ENCODE measurements at places on chromosomes 11 and 22. TPM values are rescaled to one million over a fixed set of nuclear protein-coding genes. Genes with fewer than 3 reads are reported as not detected.
A peak's percentile ranks its signal among the peaks of the same experiment; 100 is the strongest.

UCP3 gene
- total RNA-seq: 0.08 TPM

ABCC8 gene
- total RNA-seq: not detected

NRIP3 gene
- total RNA-seq: 29.1 TPM

BEST1 gene
- not detected for total RNA-seq

TRAF6 gene
- 7.7 TPM for total RNA-seq

NXPE4 gene
- not detected for total RNA-seq

CAPN5 gene
- total RNA-seq: 8.7 TPM

FZD4 gene
- 0.91 TPM for total RNA-seq

CREB3L1 gene
- 12.1 TPM for total RNA-seq

SESN3 gene
- 0.66 TPM for total RNA-seq

CCDC90B gene
- 32.2 TPM for total RNA-seq

OR51B4 gene
- total RNA-seq: not detected

SAAL1 gene
- 47.7 TPM for total RNA-seq

SNX32 gene
- 0.16 TPM for total RNA-seq

OR52M1 gene
- not detected for total RNA-seq

GRCh38 chr11:78933350-78933749 lies 358.7 kb upstream of the NARS2 start:
- no peak overlapping the region for H3K4me3 ChIP-seq
- H3K27me3 ChIP-seq: no peaks in the 10 kb centered on the region

DNA sequence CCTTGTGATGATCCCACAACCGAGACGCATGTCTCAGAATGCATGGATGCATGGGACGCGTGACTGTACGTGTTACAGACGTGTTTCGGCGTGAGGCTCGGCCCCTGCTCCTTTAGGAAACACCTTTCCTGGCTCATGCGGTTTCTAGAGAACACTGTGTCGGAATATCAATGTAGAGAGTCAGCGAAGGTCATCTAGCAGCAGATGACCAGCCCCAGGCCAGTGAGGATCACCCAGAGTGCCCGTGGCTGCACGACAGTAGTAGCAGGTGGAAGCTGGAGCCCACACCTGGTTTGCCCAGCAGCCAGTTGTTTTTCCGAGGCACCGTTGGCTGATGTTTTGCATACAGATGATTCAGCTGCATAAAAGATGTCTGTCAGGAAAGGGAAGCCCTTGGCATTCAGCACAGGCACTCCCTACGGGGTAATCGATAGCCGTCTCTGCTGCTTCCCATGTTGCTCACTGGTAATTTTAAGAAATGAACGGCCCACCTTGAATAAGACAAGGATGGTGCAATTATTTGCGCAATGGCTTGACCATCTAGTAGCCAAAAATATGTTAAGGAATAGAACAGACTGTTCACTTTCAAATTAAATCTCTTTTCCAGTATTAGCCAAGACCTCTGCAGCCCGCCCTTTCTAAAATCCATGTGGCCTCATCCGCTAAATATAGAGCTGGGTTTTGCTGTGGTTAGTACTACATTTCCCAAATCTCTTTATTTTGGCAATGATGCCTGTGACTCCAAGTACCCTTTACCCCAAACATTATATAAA lies 1.1 kb upstream of the CLTCL1 start:
- peaks cover 46% of the 10 kb centered on the region for H3K4me1 ChIP-seq
- peak overlapping the region; percentile 98 for H3K4me3 ChIP-seq
- H3K36me3 ChIP-seq: peaks cover 13% of the 10 kb centered on the region
- no peak overlapping the region for H3K27ac ChIP-seq
- no peaks in the 10 kb centered on the region for H3K27me3 ChIP-seq

DNA sequence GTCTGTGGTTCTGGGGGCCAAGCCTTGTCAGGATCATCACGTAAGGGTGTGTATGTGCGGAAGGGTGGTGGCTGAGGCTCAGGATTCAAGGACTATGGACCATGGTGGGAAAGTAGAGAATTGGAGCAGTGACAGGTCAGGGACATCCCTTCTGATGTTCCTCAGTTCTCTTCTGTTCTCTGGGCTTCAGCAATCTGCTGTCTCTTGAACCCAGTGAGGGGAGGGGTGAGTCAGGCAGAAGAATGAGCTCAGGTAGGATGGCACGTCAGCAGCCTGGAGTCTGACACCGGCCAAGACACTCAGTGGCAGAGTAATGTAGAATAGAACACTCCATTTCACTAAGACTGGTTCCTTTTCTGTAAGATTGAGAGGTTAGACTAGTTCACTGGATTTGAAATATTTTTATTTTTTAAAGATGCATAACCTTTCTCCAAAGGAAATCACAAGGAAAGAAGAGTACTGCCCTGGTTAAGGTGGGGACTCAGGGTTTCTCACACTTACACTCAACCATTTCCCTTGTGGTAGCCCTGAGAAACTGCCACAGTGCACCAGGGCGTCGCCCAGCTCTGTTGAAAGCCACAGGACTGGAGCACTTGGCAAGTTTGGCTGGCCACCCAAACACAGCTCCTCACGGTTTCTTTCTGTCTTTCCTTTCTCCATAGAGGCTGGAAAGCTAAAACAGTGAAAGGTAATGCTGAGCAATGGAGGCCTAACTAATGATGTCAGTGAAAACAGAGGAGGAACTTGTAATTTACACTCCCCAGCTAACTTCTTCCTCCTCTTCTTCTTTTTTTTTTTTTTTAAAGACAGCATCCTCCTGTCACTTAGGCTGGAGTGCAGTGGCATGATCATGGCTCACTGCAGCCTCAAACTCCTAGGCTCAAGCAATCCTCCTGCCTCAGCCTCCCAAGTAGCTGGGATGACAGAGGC lies 23.1 kb upstream of the MICAL2 start:
- no peaks in the 10 kb centered on the region for H3K27me3 ChIP-seq
- H3K36me3 ChIP-seq: peaks cover 12% of the 10 kb centered on the region
- H3K4me1 ChIP-seq: peaks cover 66% of the 10 kb centered on the region

DNA sequence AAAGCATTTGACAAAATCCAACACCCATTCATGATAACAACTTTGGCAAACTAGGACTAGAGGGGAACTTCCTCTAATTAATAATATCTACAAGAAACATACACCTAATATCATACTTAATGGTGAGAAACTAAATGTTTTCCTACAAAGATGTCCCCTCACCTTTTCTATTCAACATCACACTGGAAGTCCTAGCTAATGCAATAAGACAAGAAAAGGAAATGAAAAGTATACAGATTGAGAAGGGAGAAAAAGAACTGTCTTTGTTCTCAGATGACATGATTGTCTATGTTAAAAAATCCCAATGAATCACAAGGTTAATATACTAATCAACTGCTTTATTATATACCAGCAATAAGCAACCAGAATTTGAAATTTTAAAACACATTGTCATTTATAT lies 52.4 kb downstream of the C11orf65 start:
- H3K27me3 ChIP-seq: no peaks in the 10 kb centered on the region
- no peaks in the 10 kb centered on the region for H3K36me3 ChIP-seq
- H3K27ac ChIP-seq: no peak overlapping the region
- no peak overlapping the region for H3K4me3 ChIP-seq
- DNase-seq: no peak

DNA sequence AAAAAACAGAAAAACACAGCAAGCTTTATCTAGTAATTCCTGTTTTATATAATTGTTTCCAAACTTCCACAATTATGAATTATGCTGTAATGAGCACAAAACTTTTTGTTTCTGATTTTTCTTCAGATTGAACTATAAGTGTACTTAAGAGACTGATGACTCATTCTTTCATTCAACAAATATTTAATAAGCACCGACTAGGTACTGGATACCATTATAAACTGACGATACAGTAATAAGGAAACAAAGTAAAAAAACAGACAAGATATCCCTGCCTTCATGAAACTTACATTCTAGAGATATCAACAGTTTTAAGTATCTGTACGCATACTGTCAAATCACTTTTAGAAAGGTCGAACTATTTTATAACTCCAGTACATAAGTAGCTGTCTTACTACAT lies 78.6 kb downstream of the ME3 start:
- no peak overlapping the region for H3K27ac ChIP-seq
- peaks cover 22% of the 10 kb centered on the region for H3K4me1 ChIP-seq
- no peaks in the 10 kb centered on the region for H3K27me3 ChIP-seq
- no peaks in the 10 kb centered on the region for H3K36me3 ChIP-seq
- H3K4me3 ChIP-seq: no peak overlapping the region

- peak overlapping the region; percentile 79 for H3K27ac ChIP-seq
- peak overlapping the region; percentile 36 for H3K4me3 ChIP-seq
- DNase-seq: peak; percentile 78
Measured at GRCh38 chr11:122179961-122180834, 64.2 kb upstream of the BLID start.

DNA sequence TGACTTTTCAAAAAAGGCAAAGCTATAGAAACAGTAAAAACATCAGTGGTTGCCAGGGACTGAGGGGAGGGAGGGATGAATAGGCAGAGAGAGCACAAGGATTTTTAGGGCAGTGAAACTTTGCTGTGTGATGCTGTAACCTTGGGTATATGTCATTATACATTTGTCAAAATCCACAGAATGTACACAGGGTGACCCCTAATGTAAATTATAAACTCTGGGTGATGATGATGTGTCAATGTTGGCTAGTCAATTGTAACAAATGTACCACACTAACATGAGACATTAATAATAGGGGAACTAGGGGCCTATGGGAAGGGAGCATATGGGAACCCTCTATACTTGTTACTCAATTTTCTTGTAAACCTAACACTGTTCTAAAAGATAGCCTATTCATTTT lies 24.8 kb downstream of the RIBC2 start:
- no peaks in the 10 kb centered on the region for H3K36me3 ChIP-seq
- H3K4me3 ChIP-seq: no peak overlapping the region
- peaks cover 39% of the 10 kb centered on the region for H3K4me1 ChIP-seq
- no peak overlapping the region for H3K27ac ChIP-seq
- DNase-seq: no peak

- no peak overlapping the region for H3K4me3 ChIP-seq
- no peak overlapping the region for H3K27ac ChIP-seq
- DNase-seq: no peak
- H3K4me1 ChIP-seq: peaks cover 15% of the 10 kb centered on the region
- 0 out of 2 replicates have a peak, but pooled peaks cover 3% of the 10 kb centered on the region for H3K27me3 ChIP-seq
- no peaks in the 10 kb centered on the region for H3K36me3 ChIP-seq
Measured at GRCh38 chr11:44711787-44712608, 14.8 kb upstream of the TSPAN18 start.

GRCh38 chr22:24564376-24565058 lies 8.7 kb downstream of the SNRPD3 start:
- no peak for DNase-seq
- H3K4me3 ChIP-seq: no peak overlapping the region
- no peaks in the 10 kb centered on the region for H3K27me3 ChIP-seq
- no peak overlapping the region for H3K27ac ChIP-seq

GRCh38 chr11:120818097-120818496 lies 205.8 kb upstream of the TBCEL start:
- H3K4me3 ChIP-seq: no peak overlapping the region
- H3K27me3 ChIP-seq: no peaks in the 10 kb centered on the region
- no peaks in the 10 kb centered on the region for H3K36me3 ChIP-seq
- DNase-seq: no peak

DNA sequence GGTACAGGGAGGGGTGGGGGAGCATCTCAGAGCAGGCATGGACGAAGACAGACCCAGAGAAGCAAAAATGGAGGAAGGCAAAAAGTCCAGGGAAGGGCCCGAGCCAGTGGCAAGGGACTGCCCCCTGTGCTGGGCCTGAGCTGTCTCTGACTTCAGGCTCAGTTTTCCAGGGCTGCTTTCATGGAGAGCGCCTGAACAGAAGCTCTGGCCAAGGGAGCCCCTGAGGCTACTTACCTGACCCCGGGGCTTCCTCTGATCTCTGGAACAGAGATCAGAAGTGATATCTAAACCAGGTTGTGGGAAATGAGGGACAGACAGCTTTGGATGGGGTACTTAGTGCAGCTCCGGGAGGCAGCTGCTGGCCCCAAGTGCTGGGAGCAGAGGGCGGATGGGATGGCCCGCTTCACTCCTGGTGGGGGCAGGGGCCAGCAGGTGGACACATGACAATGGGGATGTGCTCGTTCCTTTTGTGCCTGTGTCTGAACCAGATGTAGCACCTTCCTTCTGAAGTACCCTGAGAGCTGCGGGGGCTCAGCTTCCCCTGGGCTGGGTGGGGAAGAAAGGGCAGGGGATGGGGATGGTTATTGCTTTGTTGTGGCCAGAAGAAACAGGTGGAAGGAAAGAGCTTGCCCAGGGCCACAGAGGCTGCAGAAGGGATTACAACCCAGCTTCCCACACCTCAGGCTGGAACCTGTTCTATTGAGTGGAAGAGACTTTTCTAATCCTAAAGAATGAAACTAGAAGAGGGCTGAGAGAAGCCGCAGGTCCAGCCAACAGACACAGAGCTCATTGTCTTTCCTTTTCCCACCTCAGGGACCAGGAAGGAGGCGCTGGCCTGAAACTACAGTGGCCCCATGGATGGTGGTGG lies 5.7 kb downstream of the LRRC10B start:
- DNase-seq: no peak
- no peak overlapping the region for H3K27ac ChIP-seq
- no peaks in the 10 kb centered on the region for H3K36me3 ChIP-seq
- H3K4me3 ChIP-seq: no peak overlapping the region

- 0 out of 2 replicates have a peak, but pooled peaks cover 3% of the 10 kb centered on the region for H3K4me1 ChIP-seq
- H3K27ac ChIP-seq: peak overlapping the region; percentile 95
- H3K36me3 ChIP-seq: no peaks in the 10 kb centered on the region
- DNase-seq: no peak
- no peaks in the 10 kb centered on the region for H3K27me3 ChIP-seq
Measured at GRCh38 chr11:108466405-108466804, 924 bp downstream of the C11orf65 start.

- no peak overlapping the region for H3K4me3 ChIP-seq
- DNase-seq: peak; percentile 44
- H3K36me3 ChIP-seq: peaks cover 76% of the 10 kb centered on the region
- peak overlapping the region; percentile 39 for H3K27ac ChIP-seq
Measured at GRCh38 chr22:42805998-42806830, 50.9 kb downstream of the ARFGAP3 start.

- DNase-seq: no peak
- H3K36me3 ChIP-seq: no peaks in the 10 kb centered on the region
- no peak overlapping the region for H3K4me3 ChIP-seq
- no peak overlapping the region for H3K27ac ChIP-seq
- H3K4me1 ChIP-seq: peaks cover 2% of the 10 kb centered on the region
- H3K27me3 ChIP-seq: no peaks in the 10 kb centered on the region
Measured at GRCh38 chr11:77402218-77402556, 71.7 kb downstream of the PAK1 start.

DNA sequence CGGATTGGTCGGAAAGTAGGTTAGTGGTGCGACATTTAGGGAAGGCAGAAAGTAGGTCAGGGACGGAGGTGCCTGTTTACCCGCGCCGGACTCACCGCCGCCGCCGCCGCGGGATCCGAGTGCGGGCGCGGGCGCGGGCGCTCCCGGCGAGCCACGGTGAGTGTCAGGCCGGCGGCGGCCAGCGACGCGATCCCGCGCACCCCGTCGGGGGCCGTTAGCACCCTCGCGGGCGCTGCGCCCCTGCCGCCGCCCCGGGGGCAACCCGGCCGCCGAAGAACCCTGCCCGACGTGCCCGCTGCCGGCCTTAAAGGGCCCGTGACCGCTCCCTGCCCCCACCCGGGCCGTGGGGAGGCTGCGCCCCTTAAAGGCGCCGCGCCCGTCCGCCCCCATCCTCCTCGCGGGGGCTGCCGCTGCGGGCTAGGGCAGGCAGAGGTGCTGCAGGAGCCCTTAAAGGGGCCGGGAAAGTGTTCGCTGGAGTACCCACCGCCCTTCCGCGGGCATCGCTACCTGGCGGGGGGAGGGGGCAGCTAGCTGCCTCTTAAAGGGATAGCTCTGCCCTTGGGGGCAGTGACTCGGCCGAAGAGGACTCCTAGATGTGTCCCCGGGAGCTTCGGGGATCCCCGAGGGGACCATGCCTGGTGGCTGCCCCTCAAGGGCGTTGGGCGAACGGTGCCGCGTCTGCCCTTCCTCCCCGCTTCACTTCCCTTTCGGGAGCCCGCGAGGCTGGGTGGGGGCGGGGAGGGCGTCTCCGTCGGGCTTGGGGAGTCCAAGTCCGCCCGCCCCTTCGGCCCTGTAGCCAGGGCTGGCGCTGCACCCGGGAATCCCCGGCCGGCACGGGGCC lies at the start of gene BMAL1:
TSS of gene BMAL1 (plus strand) at position 23 of the 841 bp plus-strand sequence. CDS start 76,519 bp downstream, outside the sequence.
- no peak within 1 kb of the TSS for H3K27ac ChIP-seq
- H3K27me3 ChIP-seq: peaks cover 33% of the 10 kb centered on the region
- H3K4me3 ChIP-seq: peak within 1 kb of the TSS; percentile 96
- H3K36me3 ChIP-seq: peaks cover 8% of the 10 kb centered on the region
